ENCODE measurements at places on chromosomes 5 and 9.

GRCh38 chr5:95445995-95446394, 54.8 kb downstream of the FAM81B start:
- no peak for DNase-seq

GRCh38 chr5:42301349-42301748, 121.9 kb upstream of the GHR start:
- no peak for DNase-seq

- no peak for DNase-seq
These were observed 201.9 kb upstream of the ANKRD55 start for GRCh38 chr5:56434986-56435385.

- no peak for DNase-seq
These were observed 73.6 kb upstream of the RETREG1 start for GRCh38 chr5:16690243-16690852.

GRCh38 chr5:166062094-166062493, 2229.4 kb upstream of the WWC1 start:
- DNase-seq: no peak

- no peak for DNase-seq
These were observed 272.0 kb downstream of the PDE4D start for GRCh38 chr5:59621477-59621876.

- DNase-seq: no peak
These were observed 122.1 kb upstream of the DAPK1 start for GRCh38 chr9:87375397-87376073.

DNA sequence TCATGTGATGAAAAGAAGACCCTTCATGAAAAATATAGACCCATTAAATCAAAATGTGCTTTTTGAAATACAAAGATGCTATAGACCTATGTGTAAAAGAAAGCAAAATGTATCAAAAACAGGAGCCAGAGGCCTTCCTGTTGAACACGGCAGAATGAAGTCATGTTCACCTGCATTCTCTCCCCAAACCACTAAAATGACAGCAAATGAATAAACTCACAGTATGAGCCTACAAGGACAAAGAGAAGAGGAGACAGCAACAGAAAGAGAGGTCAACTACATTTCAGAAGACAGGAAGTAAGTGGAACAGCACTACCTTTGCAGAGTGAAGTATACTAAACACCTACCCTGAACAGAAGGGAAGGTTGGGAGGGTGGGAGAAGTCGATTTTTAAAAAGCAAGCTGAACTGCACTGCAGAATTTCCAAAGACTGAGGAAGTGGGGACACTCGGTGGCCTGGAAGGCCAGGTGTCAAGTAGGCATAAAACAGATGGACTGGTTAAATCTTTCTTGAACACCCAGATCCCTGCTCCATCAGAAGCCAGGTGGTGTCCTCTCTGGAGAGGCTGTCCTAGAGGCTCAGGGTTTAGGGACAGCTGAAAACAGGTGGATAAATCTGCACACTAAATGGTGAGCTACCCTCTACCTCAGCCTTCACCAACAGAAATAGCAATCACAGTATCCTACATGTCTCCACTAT, 48.9 kb downstream of the MED27 start:
- no peak for DNase-seq

DNA sequence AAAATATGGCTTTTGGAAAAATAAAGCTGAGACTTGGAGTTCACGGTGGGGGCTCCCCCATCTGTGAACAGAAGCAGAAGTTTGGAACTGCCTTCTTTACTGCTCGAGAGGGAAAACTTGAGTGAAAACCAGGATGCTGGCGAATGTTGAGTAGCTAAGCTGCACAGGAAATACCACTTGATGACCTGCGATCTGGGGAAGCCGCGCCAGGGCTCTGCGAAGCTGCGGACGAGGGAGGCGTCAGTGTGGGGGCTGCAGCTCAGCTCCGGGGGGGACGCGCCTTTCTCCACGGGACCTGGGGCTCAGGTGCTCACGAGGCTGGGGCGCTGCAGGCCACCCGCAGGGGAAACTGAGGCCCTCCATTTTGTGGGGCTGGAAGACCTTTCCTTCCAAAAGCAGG, 62.3 kb downstream of the TENT4A start:
- no peak for DNase-seq

- DNase-seq: no peak
These were observed 1.0 kb upstream of the UBAP1 start for GRCh38 chr9:34177593-34178435.

- no peak for DNase-seq
These were observed 74.6 kb downstream of the LRRC70 start for GRCh38 chr5:62653001-62653863.

DNA sequence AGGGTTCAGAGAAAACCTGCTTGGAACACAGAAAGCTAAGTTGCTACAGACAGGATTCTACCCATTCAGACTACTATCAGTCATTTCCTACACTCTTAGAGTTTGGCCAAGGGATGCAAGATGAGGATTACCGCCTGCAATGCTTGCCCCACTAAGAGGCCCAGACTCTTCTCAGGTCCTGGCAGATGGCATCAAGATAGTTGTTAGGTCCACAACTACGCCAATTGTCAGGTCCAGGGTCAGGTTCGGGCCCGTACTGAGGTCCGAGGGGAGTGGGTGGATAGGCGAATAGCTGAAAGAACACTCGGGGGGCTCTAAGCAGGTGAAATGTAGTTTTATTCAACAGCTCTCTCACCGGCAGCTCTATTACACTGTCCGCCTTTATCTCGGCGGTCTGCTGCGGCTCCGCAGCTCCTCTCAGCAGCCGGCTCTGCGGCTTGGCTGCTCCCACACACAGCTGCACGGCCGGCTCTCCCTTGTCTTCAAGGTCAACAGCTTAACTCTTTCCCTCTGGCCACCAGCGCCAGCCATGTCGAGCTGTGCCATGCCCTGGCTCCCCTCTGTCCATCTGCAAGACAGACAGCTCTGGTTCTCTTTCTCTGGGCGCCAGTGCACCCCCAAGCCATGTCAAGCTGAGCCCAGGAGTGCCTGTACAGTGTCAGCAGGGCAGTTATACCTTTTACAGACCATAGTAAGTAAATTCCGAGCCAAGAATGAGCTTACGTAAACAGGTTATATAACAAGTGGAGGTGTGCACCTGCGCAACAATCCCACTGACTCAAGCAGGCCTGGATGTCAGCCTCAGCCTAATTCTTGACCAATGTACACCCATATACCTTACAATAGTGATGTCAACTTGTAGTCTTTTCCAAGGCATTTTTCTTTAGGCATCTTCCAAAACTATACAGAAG, 24.0 kb downstream of the ENC1 start:
- no peak for DNase-seq

GRCh38 chr5:150342583-150342982, 14.9 kb upstream of the TCOF1 start:
- no peak for DNase-seq

GRCh38 chr5:9474219-9475002, 71.5 kb downstream of the SEMA5A start:
- no peak for DNase-seq

- DNase-seq: no peak
These were observed 30.6 kb upstream of the IL6ST start for GRCh38 chr5:56025151-56025885.

- DNase-seq: no peak
These were observed 125.6 kb downstream of the ALDH1A1 start for GRCh38 chr9:72826996-72827949.

DNA sequence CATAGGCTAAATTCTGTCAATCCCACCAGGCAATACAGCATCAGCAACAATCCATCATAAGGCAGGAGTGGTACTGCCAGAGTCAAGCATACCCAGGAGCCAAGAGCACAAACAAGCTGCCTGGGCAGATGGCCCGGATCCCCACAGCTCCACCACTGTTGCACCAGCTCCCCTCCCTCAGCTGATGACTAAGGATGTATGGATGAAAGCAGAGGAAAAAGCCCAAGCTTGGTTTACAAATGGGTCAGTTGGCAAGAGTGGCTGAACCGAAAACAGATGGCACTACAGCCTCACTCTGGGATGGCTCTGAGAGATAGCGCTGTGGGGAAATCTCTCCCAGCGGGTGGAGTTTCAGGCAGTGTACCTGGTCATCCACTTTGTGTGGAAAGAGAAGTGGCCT, 29.4 kb downstream of the DROSHA start:
- no peak for DNase-seq

GRCh38 chr5:178535299-178536175, 54.7 kb downstream of the COL23A1 start:
- no peak for DNase-seq

- no peak for DNase-seq
These were observed 10.4 kb downstream of the CXXC5 start for GRCh38 chr5:139658501-139658927.

- DNase-seq: no peak
These were observed 51.1 kb downstream of the BARX1 start for GRCh38 chr9:93903886-93904648.

DNA sequence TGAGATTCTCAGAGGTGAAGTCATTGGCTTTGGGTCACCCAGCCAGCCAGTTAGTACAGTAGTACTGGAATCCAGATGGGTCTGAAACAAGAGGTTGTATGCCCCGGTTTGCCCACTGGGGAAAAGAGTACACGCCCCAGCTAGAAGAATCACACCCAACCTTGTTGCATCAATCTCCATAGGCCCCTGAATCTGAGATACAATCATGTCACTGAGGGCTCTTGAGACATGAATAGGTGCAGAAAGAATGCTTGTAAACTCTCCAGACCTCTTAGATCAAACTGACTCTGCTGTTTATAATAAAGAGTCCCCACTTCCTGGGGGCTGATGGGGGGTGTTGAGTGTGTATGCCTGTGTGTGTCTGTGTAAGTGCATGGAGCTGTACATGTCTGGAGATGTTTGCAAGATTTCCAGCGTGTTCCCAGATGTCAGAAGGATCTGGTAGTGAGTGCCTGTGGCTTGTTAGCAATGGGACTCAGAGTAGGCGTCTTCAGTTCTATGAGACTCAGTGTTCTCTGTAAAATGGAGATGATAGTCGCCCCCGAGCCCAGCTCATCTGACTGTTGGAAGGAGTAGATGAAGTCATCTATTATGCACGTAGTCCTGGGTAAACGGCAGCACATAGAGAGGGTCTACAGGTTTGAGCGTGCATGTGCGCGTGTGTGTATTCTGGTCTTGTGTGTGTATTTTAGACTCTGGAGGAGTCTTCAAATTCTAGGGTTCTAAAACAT, 48.2 kb downstream of the COL27A1 start:
- no peak for DNase-seq

- no peak for DNase-seq
These were observed 15.9 kb downstream of the SPDL1 start for GRCh38 chr5:169599451-169599850.

GRCh38 chr9:9016597-9016996, 1217.0 kb upstream of the DMAC1 start:
- no peak for DNase-seq

DNA sequence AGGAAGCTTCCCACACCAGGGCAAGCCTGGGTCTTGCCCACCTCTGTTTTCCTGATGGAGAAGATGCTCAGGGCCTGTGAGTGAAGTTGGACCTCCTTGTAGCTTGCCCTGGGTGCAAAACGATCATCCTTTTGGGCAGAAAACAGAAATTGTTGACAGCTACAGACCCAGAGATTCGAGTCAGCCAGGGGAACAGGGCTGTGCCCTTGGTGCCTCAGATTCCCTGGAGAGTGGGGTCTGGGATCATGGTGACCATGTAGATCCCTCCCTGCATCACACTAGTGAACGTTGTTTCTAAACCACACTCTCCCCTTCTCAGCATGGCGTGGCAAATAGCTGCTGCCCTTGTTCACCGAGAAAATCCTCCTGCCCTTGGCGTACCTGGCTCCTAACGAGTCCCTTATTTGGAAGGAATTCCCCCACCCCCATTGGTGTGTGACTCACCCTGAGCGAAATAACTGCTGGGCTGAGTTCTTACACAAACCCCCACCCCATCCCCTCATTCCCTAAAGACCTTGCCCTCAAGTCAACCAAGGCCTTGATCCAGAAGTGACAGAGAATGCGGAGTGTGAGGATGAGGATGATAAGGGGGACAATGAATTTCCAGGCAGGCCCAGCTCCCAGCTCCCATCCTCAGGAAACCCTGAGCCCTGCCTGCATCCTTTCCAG, 1.1 kb upstream of the DCANP1 start:
- no peak for DNase-seq

DNA sequence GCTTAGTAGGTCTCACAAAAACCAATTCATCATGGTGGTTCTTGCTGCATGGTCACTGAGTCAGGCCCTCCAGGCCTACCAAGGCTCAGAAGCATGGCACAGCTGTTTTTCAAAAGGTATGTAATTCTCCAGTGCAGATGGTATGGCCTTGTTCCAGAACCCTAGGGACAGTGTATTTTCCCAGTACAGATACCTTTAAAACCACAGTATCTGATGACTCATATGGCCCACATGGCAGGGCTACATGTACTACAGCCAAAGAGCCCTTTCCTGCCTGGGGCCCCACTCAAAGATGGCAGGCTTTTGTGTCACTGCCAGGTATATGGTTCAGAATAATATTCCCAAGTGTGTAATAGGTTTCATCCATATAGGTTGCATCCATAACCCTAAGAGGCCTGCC, 16.5 kb downstream of the CSF2 start:
- no peak for DNase-seq

DNA sequence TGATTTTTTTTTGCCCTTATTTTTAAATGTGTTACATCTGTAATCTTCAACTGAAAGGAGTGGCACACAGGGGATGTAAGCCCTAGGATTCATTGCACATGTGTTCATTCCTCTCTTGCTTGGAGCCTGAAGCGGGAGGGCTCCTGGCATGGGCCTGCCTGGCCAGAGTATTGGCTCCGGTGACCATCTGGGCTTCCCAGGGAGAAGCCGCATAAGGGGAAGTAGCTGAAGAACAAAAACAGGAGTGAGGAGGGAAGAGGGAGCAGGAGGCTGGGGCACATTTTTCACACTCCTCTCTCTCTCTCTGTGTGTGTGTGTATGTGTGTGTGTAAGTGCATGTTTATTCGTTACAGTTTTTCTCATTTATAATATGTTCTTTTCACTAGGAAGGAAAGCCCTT, 269.9 kb downstream of the PRR16 start:
- DNase-seq: no peak

DNA sequence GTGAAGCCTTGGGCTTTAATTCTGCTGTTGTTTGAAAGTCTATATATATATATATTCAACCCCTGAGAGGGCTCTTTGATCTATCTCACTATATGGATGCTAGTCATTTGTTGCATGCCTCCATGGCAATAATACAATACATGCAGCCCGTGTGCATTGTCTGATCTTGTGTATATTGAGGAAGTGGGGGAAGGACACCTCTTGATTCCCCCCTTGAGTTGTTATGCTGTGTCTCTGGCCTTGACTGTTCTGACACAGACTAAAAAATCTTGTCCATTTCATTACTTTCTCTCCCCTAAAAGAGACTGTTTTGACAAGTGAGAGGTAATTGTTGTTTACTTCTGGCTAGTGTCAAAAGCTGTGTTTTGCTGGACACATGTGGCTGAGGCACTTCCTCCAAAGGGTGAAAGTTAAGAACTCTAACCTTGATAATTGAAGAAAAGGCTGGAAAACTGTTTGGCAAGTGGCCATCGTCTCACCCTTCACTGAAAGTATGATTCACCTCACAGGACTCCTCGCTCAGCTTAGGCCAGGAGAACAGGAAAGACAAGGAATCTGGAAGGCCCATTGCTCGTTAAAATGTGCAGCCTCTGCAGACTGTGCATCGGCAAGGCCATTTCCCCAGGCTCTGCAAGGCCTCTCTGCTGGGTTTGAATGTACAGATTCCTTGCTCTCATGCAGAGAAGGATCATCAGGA, 304.0 kb downstream of the PRELID2 start:
- no peak for DNase-seq

Data from central memory CD4-positive, alpha-beta T cell (primary cell).